ENCODE measurements at places on chromosomes 7 and 10.

DNA sequence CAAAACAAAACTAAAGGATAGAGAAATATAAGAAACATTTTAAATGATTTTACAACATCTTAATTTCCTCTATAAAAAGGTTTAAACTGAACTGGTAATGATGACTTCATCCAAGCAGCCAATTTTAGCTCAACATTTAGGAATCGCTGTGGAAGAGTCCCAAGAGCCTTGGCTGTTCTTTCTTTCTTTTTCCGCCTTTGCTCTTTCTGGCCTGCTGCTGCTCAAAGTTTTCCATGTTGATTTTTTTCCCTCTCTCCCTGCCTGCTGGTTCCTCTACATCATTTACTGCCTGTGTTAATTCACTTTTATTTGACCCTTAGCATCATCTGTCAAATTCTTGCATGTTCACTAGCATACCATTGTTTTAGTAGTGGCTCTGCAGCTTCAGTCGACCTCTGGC, 146.9 kb downstream of the EVX1 start:
- DNase-seq, result no peak
- no peaks in the 10 kb centered on the region for H3K4me1 ChIP-seq
- H3K27ac ChIP-seq, result no peak overlapping the region
- no peak overlapping the region for H3K4me3 ChIP-seq

DNA sequence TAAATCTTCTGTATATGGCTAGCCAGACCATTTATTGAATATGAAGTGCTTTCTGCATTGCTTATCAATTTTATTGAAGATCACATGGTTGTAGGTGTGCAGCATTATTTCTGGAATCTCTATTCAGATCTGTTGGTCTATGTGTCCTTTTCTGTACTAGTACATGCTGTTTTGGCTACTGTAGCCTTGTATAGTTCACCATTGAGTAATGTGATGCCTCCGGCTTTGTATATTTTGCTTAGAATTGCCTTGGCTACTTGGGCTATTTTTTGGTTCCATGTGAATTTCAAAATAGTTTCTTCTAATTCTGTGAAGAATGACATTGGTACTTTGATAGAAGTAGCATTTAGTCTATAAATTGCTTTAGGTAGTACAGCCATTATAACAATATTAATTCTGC, 1187.2 kb downstream of the XPNPEP1 start:
- no peaks in the 10 kb centered on the region for H3K27me3 ChIP-seq
- no peak overlapping the region for H3K27ac ChIP-seq
- no peaks in the 10 kb centered on the region for H3K4me1 ChIP-seq
- no peak overlapping the region for H3K4me3 ChIP-seq
- H3K36me3 ChIP-seq, result no peaks in the 10 kb centered on the region
- peak; percentile 8 for DNase-seq

DNA sequence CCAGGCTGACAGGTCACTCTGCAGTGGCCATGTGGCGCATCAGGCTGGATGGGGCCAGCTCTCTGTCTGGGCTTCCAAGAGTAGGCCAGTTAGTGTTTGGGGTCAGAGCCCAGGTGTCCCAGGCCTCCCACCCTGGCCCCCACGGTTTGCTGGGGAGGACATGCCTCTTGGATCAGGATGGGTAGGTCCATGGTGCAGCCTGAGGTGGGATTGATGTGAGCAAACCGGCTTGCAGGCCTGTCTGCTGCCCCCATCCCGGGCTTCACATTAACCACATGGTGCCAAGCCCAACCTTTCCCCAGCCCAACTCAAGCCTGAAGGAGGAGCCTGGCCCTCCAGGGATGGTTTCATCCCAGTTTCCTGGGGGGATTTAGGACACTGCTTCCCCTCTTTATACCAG, 39.2 kb downstream of the LDB3 start:
- no peaks in the 10 kb centered on the region for H3K36me3 ChIP-seq
- no peak overlapping the region for H3K27ac ChIP-seq
- no peak overlapping the region for H3K4me3 ChIP-seq
- no peak for DNase-seq
- no peaks in the 10 kb centered on the region for H3K27me3 ChIP-seq

DNA sequence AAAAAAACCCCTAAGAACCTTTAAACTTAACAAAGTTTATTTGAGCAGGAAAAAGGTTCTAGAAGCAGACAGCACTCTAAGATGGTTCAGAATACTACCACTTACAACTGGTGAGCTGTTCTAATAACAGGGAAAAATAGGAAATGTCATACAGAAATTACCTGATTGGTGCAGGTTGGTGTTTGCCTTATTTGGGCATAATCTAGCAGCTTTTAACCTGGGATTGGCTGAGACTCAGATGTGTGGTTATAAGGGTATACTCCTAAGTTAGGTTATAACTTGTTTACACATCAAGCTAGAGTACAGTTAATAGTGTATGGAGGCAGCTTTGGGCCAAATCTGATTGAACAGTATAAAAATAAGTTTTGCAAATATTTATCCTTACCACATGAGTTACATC, 59.8 kb downstream of the MAPK8 start:
- H3K36me3 ChIP-seq, result no peaks in the 10 kb centered on the region
- H3K27ac ChIP-seq, result no peak overlapping the region
- H3K4me1 ChIP-seq, result no peaks in the 10 kb centered on the region
- H3K4me3 ChIP-seq, result no peak overlapping the region

DNA sequence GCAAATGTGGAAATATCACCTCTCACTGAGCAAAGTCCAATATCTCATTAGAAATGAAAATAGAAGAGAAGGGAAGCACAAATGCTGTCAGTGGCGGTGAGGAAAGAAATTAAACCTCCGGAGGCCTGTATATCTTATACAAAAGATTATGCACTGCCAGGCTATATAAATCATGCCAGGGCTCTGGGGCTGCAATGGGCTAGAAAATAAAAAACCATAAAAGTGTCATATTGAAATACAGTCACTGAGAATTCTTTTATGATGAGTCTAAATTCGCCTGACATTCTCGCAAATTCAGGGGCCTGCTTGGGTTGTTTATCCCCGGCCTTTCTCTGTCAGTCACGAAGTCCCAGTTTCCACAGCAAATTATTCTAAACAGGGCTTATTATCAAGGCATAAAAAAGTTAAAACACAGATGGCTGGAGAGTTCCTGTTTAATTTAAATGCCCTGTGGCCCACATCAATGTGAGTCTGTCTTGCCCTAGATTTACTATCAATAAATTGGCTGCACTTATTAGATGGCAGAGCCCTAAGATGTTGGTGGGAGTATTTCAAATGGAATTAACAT, 193.8 kb downstream of the SNX10 start:
- peak; percentile 19 for DNase-seq
- H3K36me3 ChIP-seq, result no peaks in the 10 kb centered on the region
- H3K4me1 ChIP-seq, result no peaks in the 10 kb centered on the region
- H3K4me3 ChIP-seq, result no peak overlapping the region
- H3K27me3 ChIP-seq, result no peaks in the 10 kb centered on the region

DNA sequence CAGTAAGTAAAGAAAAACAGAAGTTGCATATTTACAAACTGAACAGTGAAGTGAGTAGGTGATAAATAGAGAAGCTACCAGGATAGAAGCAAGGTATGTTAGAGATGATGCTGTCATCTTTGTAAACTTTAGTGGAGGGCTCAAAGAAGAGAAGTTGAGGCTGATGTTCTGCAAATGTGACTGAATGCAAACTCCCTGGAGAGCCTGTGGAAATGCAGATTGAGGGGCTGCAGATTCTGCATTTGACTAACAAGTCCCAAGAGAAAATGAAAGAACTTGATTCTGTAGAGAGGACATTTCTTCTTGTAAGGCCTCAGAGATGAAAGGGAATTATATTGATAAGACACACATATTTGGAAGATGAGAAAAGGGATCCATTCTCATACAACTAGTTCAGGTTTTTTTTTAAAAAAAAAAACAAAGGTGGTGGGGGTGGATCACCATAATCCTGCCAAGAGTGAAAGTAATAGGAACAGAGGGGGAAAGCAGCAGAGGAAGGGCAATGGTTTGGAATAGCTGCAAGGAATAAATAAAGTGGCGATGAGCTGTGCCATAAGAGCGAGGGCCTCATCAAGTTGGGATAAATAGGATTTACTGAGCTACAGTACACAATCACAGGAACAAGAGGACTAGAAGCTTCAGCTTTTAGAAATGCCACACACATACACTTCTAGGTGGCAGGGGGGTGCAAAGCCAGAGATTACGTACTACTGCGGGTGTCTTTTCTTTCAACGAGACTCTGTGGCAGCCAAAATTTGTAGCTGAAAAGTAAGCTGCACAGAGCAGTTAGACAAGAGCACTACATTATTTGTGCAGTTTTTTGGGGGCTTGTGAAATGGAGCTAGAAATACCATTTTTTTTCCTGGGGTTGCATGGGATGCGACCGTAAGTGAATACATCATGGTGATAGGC, 778.5 kb downstream of the NRG3 start:
- H3K4me1 ChIP-seq, result no peaks in the 10 kb centered on the region
- H3K36me3 ChIP-seq, result no peaks in the 10 kb centered on the region
- no peak overlapping the region for H3K4me3 ChIP-seq
- no peak for DNase-seq
- H3K27me3 ChIP-seq, result no peaks in the 10 kb centered on the region

DNA sequence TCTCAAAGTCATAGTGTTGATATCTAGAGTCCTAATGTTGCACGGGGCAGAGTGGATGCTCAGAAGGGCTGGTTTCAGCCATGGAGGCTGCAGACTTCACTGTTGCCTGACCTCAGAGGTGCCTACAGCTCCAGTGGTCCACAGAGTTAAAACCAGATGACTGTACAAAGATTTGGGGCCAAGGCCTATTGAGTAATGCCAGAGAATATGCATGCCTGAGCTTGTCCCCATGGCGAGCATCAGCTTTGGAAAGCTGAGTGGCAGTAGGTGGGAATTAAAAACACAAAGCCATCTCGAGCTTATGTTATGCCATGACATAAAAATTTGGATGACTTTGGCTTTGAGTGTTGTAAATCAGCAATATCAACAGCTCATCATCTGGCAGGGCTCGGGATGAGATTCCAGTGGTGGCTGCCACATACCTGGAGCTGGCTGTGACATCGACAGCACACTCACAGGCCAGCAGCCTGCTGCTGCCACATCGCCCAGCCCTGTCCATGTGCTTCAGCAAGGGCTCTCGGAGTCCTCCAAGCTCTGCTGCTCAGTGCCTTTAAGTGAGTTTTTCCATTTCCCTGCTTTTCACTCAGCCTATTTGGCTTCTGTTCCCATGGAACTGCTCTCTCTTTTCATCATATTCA, 379.6 kb downstream of the TNS3 start:
- no peak for DNase-seq
- H3K4me3 ChIP-seq, result no peak overlapping the region
- no peaks in the 10 kb centered on the region for H3K27me3 ChIP-seq
- no peaks in the 10 kb centered on the region for H3K36me3 ChIP-seq

DNA sequence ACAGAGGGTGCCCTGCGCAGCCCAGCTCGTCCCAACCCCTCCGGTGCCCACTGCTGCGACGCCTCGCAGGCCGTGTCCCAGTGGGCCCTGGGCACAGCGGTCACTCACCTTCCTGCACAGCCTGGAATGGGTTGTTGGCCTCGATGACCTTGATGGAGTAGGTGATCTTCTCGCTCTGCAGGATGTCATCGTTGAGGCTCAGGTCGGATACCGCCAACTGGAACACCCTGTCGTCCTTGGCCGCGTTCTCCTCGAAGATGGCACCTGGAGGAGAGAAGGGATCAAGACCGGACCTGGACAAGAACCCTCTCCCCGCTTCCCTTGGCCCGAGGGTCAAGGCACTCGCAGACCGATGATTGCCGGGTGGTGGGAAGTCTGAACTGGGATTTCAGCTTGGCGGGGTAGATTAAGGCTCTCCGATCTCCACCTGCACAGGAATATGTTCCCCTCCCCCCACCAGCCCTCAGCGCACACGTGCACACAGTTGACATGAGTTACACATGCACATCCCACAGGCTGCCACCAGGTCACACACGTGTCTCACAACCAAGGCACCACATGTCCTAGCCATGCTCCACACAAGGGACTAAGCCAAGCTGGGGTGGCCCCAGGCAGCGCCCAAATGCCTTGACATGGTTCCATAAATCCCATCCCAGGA, 2.6 kb downstream of the GRID1 start:
- peaks cover 39% of the 10 kb centered on the region for H3K4me1 ChIP-seq
- H3K4me3 ChIP-seq, result no peak overlapping the region
- peaks cover 53% of the 10 kb centered on the region for H3K27me3 ChIP-seq
- no peak for DNase-seq
- H3K27ac ChIP-seq, result no peak overlapping the region

DNA sequence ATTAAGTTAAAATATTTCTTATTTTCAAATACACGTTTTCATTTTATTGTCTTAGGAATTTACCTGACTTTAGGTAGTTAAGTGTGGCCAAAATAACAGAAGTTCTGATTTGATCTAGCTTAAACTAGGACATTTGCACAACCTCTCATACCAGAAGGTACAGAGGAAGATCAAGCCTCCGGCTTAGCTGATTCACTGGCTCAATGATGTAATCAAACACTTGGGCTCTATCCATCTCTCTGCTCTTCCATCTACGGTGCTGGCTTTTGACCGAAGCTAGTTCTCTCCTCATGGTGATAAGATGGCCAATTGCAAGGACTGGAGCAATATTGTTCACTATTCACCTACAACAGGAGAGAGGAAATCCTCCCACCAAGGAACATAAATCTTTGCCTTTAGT, 12.2 kb upstream of the HYCC1 start:
- H3K27ac ChIP-seq, result no peak overlapping the region
- no peaks in the 10 kb centered on the region for H3K27me3 ChIP-seq
- H3K4me3 ChIP-seq, result no peak overlapping the region
- H3K4me1 ChIP-seq, result peaks cover 2% of the 10 kb centered on the region
- no peaks in the 10 kb centered on the region for H3K36me3 ChIP-seq
- no peak for DNase-seq

GRCh38 chr7:148963583-148964482, 64.5 kb downstream of the PDIA4 start:
- DNase-seq, result no peak
- peak overlapping the region; percentile 88 for H3K4me3 ChIP-seq
- H3K36me3 ChIP-seq, result no peaks in the 10 kb centered on the region
- no peaks in the 10 kb centered on the region for H3K27me3 ChIP-seq

GRCh38 chr10:25959540-25960232, 25.7 kb downstream of the MYO3A start:
- no peaks in the 10 kb centered on the region for H3K36me3 ChIP-seq
- no peaks in the 10 kb centered on the region for H3K27me3 ChIP-seq

DNA sequence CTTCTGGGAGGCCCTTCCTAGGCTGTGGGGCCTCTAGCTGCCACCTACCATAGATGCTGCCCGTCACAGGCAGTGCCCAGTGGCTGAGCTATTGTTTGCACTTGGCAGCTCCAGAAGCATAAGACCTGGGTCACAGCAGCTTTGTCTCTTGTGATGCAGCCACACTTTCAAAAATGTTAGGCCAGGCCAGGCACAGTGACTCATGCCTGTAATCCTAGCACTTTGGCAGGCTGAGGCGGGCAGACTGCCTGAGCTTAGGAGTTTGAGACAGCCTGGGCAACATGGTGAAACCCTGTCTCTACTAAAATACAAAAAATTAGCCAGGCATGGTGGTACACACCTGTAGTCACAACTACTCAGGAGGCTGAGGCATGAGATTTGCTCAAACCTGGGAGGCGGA, 9.5 kb upstream of the KAZALD1 start:
- no peak overlapping the region for H3K27ac ChIP-seq
- no peaks in the 10 kb centered on the region for H3K36me3 ChIP-seq
- H3K4me3 ChIP-seq, result no peak overlapping the region

- no peaks in the 10 kb centered on the region for H3K36me3 ChIP-seq
- H3K4me3 ChIP-seq, result no peak overlapping the region
- no peaks in the 10 kb centered on the region for H3K27me3 ChIP-seq
Measured at GRCh38 chr10:111879969-111880368, 303.6 kb downstream of the GPAM start.

Measured in mesenchymal stem cell (in vitro differentiated cells and primary cell).